ENCODE measurements at places on chromosomes 5 and 9.

GRCh38 chr9:136791516-136792276 lies 552 bp downstream of the TMEM141 start:
- DNase-seq, result peak; percentile 28

DNA sequence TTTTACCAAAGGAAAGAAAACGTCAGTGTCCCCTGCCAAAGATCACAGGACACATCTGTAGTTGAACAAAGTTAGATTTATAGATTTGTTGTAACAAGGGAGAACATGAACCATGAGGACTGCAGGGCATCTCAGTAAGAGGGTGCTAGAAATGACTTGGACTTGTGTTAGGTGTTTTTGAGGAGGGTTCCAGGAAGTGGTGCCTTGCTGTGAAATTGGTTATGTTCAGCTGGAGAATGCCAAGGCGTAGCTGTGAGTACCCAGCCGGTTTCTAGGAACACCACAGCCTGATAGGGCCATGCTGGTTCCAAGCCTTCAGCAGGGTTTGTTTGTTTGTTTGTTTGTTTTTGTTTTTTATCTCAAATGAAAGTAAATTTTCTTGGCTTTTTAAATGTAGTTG lies 5.3 kb downstream of the SPEF2 start:
- DNase-seq, result no peak

GRCh38 chr9:136203408-136204144 lies 1.4 kb downstream of the LHX3 start:
- no peak for DNase-seq

DNA sequence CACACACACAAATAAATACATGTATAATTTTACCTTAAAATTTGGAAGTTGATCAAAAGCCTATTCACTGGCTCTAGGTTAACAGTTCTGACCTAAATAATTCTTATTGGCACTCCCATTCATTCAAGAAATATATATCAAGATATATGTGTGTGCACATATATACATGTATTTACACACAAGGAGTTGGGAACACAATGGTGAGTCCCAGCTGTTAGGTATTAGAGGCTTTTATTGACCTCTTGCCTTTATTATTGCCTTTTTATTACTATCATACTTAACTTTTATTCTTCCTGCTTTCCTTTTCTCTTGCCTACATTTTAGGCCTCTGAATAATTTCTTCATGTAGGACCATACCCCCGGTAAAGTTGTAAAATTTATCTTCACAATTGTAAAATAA lies 25.0 kb downstream of the CCDC152 start:
- DNase-seq, result no peak

- no peak for DNase-seq
These were observed 520.1 kb upstream of the SMC2 start for GRCh38 chr9:103574056-103574455.

DNA sequence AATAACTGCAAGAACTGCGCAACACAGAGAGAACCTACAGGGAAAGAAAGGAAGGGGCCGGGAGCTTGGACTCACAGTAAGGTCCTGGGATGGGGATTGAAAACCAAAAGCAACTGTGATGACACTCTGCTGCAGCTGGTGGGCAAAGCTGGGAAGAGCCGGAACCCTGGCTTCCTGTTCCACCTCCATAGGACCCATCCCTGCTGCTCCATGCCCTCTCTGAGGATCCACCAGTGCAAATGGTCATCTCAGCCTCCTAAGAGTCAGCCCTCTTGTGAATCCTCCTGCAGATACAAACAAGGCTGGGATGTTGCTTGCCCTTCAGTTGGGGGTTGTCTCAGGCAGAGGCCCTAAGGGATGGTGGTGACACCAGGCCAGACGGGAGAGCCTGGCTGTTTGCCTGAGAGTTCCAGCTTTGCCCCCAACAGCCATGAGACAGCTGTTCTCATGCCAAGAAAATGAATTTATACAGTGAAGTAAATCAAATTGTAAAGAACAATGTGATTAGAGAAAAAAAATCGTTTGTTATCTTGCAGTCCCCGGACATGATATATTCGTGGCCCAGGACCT lies 90.8 kb downstream of the TENT4A start:
- DNase-seq, result no peak

GRCh38 chr5:107322936-107323335 lies 347.8 kb downstream of the EFNA5 start:
- DNase-seq, result no peak

DNA sequence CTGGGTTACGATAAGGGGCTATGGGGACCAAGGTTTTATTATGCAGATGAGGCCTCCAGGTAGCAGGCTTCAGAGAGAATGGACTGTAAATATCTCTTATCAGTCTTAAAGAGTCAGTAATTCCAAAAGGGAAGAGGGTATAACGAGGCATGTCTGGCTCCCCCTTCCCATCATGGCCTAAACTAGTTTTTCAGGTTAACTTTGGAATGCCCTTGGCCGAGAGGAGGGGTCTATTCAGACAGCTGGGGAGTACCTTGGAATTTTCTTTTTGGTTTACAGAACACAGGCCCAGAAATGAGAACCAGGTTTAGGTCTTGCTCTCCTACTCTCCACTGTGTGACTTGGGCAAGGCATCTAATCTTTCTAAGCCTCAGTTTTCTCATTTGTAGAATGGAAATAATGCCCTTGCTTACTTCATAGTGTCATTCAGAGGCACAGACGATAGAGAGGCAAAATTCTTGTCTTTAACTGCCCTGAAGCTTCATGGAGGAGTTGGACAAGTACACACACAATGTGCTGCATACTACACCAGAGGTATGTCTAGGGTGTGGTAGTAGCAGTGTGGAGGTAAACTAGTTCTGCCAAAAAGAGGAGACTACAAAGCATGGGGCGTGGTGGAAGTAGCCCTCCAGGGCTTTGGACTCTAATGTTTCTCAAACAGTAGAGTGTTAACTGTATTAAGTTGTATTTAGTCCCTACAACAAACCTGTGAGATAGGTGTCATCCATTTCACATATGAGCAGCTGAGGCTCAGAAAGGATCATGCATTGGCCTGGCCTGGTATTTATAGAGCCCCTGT lies 45.5 kb downstream of the IRF1 start:
- no peak for DNase-seq

DNA sequence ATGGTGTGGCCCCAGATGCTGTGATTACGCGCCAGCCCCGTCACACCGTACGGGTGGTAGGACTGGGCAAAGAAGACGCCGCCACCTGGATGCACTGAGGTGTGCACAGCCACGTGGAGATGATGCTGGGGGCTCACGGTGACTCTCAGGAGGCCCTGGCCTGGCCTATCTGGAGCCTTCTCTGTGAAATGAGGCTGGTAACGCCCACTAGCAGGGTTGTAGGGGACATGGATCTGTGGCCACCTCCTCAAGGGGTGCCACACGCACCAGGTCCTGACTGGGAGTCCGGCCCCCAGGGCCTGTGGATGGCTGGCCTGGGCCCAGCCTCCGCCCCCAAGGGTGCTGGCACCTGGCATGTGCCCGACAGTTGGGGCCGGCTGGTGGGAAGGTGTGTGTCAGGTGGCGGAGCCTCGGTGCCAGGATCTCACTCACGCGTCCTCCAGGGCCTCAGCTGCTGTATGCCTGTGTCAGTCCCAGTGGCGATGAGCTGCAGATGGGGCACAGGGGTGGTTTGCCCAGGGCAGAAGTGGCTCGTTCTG lies 32.4 kb downstream of the NEK6 start:
- no peak for DNase-seq
